ENCODE measurements at places on chromosomes 7 and 10.

- no peak for DNase-seq
Observed at GRCh38 chr10:71711052-71711623, 8.4 kb downstream of the C10orf105 start.

- DNase-seq = no peak
Observed at GRCh38 chr7:18597754-18598153, 102.2 kb downstream of the HDAC9 start.

GRCh38 chr7:128168667-128169210 lies 72.3 kb upstream of the LEP start:
- no peak for DNase-seq

- no peak for DNase-seq
Observed at GRCh38 chr10:82402906-82403401, 528.0 kb downstream of the NRG3 start.

DNA sequence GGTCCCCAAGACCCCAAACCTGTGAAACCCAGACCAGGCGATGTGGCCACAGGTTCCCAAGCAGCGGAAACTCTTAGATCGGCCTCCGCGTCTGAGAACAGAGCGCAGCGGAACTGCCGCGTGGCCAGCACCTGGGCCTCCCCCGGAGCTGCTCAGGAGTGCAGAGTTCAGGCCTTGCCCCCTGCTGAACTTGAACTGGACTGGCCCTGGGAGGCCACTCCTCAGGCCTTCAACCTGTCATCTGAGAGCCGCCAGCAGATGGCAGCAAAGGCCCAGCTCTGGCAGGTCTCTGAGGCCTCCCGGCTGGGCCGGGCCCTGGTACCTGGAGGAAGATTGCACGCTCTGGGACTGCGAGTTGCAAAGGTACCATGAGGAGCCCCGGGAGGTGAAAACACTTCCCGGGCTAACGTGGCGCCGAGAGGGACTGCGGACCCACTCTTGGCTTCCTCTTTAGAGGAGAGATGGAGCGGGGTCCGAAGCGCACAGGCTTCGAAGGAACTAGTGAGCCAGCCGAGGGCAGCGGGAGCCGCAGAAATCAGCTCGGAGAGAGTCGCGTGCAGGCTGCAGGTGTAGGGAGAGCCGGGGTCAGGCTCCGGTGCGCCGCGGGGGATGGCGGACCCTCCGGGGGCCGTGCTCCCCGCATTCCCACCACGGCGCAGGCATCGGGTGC lies 89.2 kb downstream of the PAXIP1 start:
- peak; percentile 90 for DNase-seq

GRCh38 chr7:88217675-88218428 lies 2.0 kb downstream of the SRI start:
- no peak for DNase-seq

DNA sequence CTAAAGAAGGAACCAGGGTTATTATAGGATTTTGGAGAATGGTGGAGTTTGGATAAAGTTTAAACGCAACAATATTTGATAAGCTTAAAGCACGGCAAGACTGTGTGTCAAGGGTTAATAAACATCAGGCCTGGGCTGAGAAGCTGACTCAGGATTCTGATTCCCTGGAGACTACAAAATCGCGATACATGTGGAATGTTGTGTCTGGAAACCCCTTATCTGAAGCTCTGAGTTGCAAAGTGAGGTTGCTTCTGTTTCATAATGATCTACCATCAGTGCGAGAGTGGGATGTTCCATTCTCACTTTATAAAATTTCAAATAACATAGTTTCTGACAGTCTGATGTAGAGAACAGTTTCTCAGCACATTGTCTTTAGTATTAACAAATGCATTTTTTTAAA lies 7.8 kb downstream of the C1GALT1 start:
- no peak for DNase-seq

- no peak for DNase-seq
Observed at GRCh38 chr7:152762056-152762455, 2.5 kb downstream of the ACTR3B start.

GRCh38 chr7:40757109-40757508 lies 622.3 kb downstream of the SUGCT start:
- DNase-seq = no peak

DNA sequence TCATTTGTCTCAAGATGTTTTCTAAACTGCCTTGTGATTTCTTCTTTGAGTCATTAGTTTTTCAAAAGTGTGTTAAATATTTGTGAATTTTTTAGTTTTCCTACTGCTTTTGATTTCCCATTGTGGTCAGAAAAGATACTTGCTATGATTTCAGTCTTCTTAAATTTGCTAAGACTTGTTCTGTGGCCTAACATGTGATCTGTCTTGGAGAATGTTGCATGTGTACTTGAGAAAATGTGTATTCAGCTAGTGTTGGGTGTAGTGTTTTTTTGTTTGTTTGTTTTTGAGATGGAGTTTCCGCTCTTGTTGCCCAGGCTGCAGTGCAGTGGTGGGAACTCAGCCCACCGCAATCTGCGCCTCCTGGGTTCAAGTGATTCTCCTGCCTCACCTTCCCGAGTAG lies 28.6 kb downstream of the BMPR1A start:
- no peak for DNase-seq
